ENCODE measurements at places on chromosomes 5 and 9. TPM values are rescaled to one million over a fixed set of nuclear protein-coding genes. Genes with fewer than 3 reads are reported as not detected.

- no peak overlapping the region for H3K27ac ChIP-seq
- no peak for DNase-seq
- H3K4me1 ChIP-seq: no peaks in the 10 kb centered on the region
- no peak overlapping the region for H3K4me3 ChIP-seq
- no peaks in the 10 kb centered on the region for H3K36me3 ChIP-seq
Observed at GRCh38 chr5:39106322-39106721, 32.1 kb upstream of the RICTOR start.

DNA sequence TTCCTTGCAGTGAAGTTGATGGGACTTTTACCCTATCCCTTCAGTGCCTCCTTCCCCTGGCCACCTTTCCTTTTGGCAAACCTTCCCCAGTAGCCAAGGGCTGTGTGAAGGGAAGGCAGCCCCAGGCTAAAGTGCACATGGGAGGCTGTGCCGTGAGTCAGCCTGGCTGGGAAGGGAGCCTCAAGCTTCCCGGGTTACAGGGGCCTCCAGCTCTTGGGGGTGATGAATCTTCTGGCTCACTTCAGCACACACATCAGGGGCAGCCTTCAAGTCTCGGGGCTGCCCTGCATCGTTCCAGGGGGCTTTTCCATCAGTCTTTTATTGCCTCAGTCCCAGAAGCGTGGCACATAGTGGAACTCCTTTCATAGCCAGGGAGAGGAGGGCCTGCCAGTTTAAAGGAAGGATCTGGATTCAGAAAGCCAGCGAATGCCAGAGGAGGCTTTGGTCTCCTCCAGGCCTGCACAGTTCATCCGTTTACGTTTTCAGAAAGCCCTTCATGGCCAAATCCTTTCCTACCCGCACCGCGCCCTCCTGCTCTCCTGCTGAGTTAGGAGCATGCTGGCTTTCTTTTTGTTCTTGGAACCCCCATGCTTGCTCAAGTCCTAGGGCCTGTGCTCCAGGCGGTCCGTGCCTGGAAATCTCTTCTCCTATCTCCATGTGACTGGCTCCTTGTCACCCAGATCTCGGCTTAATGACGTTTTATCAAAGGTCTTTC, 134.8 kb upstream of the KLF4 start:
- H3K4me1 ChIP-seq: peaks cover 6% of the 10 kb centered on the region
- no peak overlapping the region for H3K4me3 ChIP-seq
- H3K36me3 ChIP-seq: no peaks in the 10 kb centered on the region

GRCh38 chr9:36346569-36346968, 53.5 kb downstream of the RNF38 start:
- no peak overlapping the region for H3K4me3 ChIP-seq
- no peak for DNase-seq
- no peak overlapping the region for H3K27ac ChIP-seq
- peaks cover 36% of the 10 kb centered on the region for H3K36me3 ChIP-seq

DNA sequence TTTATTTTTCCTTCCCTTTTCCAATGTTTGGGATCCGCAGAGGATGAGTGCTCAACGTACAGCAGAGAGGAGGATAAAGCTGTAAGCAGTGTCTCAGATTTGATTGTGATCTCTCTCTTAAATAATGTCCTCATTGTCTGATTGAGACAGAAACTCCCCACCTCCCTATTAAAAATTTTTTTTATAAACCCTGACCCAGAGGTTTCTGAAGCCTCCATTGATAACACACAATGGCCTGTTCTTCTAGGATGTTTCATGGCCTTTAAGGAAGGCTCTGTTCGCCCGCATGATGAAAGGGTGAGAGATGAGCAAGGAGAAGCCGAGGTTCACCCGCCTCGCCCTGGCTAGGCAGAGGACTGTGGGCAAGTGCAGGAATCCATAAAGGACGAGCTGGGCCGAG, 138.2 kb upstream of the GAS1 start:
- no peaks in the 10 kb centered on the region for H3K36me3 ChIP-seq
- H3K27ac ChIP-seq: no peak overlapping the region
- DNase-seq: no peak

Gene LCN1
- total RNA-seq: not detected

Gene NCS1
- 4.3 TPM for total RNA-seq

Gene CFAP77
- not detected for total RNA-seq

Gene C9orf50
- not detected for total RNA-seq

Gene IQGAP2
- total RNA-seq: 49.5 TPM

- H3K36me3 ChIP-seq: no peaks in the 10 kb centered on the region
- no peak overlapping the region for H3K4me3 ChIP-seq
- DNase-seq: no peak
- no peaks in the 10 kb centered on the region for H3K27me3 ChIP-seq
- no peaks in the 10 kb centered on the region for H3K4me1 ChIP-seq
- no peak overlapping the region for H3K27ac ChIP-seq
Observed at GRCh38 chr9:75691408-75691807, 199.1 kb upstream of the PCSK5 start.

GRCh38 chr5:135576075-135576599, 2.7 kb downstream of the CXCL14 start:
- H3K36me3 ChIP-seq: no peaks in the 10 kb centered on the region
- no peak for DNase-seq
- no peaks in the 10 kb centered on the region for H3K4me1 ChIP-seq
- no peak overlapping the region for H3K27ac ChIP-seq
- H3K27me3 ChIP-seq: peaks cover 5% of the 10 kb centered on the region
- H3K4me3 ChIP-seq: no peak overlapping the region

GRCh38 chr5:25090854-25091253, 446.1 kb upstream of the CDH10 start:
- no peak overlapping the region for H3K27ac ChIP-seq
- H3K27me3 ChIP-seq: no peaks in the 10 kb centered on the region
- no peak overlapping the region for H3K4me3 ChIP-seq
- no peaks in the 10 kb centered on the region for H3K4me1 ChIP-seq
- DNase-seq: no peak

- no peaks in the 10 kb centered on the region for H3K27me3 ChIP-seq
- H3K27ac ChIP-seq: no peak overlapping the region
- no peak overlapping the region for H3K4me3 ChIP-seq
- no peaks in the 10 kb centered on the region for H3K4me1 ChIP-seq
- DNase-seq: no peak
- H3K36me3 ChIP-seq: no peaks in the 10 kb centered on the region
Observed at GRCh38 chr9:17863213-17863883, 284.5 kb downstream of the SH3GL2 start.

GRCh38 chr5:150256410-150257064, 33.0 kb downstream of the CAMK2A start:
- H3K4me3 ChIP-seq: no peak overlapping the region
- no peaks in the 10 kb centered on the region for H3K4me1 ChIP-seq
- peak; percentile 45 for DNase-seq
- H3K36me3 ChIP-seq: no peaks in the 10 kb centered on the region
- no peak overlapping the region for H3K27ac ChIP-seq

DNA sequence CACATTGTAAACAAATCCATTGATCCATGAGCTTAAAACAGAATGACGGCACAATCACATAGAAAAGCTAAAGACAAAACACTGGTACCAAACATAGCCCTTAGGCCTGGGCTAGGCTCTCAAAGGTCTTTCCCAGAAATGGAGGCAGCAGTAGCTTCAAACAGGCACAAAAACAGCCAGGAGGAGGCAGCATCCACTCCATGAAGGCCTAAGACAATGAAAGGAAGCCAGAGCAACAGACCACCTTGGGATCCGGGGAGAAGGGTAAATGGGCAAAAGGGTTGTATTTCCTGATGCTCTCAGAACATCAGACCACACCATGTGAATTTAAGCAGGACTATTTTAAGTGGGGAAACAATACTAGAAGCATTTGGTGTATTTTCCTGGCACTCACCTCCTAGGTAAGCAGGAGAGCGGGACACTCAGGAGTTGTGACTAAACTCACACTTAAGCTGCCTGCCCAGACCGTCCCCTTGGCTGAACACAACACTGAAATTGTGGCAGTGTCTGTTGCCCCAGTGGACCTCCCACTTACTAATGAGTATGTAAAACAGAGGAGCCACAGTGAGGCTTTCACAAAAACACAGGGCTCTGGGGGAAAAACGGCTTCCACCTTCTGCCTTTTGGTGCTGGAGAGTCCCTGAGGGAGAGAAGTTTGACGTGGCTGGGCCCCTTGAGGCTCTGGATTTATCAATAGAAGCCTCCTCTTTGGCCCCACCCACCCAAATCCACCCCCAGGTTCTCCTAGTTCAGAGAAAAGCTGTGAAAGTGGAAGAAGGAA, 11.9 kb downstream of the GNPDA1 start:
- H3K4me3 ChIP-seq: no peak overlapping the region
- H3K27ac ChIP-seq: no peak overlapping the region
- H3K4me1 ChIP-seq: no peaks in the 10 kb centered on the region
- no peak for DNase-seq
- H3K36me3 ChIP-seq: peaks cover 11% of the 10 kb centered on the region
- H3K27me3 ChIP-seq: no peaks in the 10 kb centered on the region

- no peak overlapping the region for H3K4me3 ChIP-seq
- H3K36me3 ChIP-seq: no peaks in the 10 kb centered on the region
- H3K27ac ChIP-seq: no peak overlapping the region
- no peaks in the 10 kb centered on the region for H3K4me1 ChIP-seq
- no peaks in the 10 kb centered on the region for H3K27me3 ChIP-seq
Observed at GRCh38 chr5:168786147-168786546, 207.0 kb upstream of the PANK3 start.

DNA sequence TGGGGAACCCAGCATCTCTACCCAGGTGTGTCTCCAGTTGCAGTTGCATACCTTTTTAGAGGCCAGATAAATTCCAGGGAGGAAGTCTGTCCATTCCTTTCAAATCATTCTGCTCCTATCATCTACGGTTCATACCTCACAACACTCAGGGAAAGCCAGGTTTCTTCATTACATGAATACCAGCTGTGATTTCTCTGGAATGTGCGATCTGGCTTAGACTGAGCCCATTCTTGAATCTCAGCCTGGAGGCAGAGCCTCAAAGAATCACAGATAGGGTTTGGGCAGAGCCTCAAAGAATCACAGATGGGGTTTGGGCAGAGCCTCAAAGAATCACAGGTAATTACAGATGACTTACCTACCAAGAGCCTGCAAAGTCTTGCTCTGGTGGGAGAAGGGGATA, 7.2 kb downstream of the P4HA2 start:
- no peaks in the 10 kb centered on the region for H3K36me3 ChIP-seq
- H3K4me1 ChIP-seq: peaks cover 71% of the 10 kb centered on the region
- no peak overlapping the region for H3K4me3 ChIP-seq
- no peak overlapping the region for H3K27ac ChIP-seq

- DNase-seq: no peak
- no peaks in the 10 kb centered on the region for H3K36me3 ChIP-seq
- H3K27me3 ChIP-seq: no peaks in the 10 kb centered on the region
- no peak overlapping the region for H3K27ac ChIP-seq
Observed at GRCh38 chr5:56244627-56245026, 11.5 kb upstream of the ANKRD55 start.

DNA sequence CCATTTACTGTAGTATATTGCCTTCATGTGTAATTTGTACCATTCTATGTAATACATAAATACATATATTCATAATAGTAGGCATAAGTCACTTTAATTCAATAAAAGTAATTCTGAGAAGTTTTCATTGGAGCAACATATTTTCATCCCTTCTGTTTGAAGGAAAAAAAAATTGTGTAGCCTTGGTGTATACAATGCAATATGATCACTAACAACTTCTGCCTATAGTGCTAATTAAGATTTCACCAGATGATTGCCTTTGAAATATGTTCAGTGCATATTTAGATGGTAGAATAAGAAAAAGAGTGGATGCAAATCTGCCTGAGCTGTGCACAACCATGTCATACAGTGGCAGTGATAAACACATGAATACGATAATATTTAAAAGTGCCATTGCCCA, 996.8 kb downstream of the EFNA5 start:
- no peak overlapping the region for H3K27ac ChIP-seq
- no peaks in the 10 kb centered on the region for H3K36me3 ChIP-seq
- no peaks in the 10 kb centered on the region for H3K27me3 ChIP-seq
- no peaks in the 10 kb centered on the region for H3K4me1 ChIP-seq
- H3K4me3 ChIP-seq: no peak overlapping the region

Gene C9
- not detected for total RNA-seq

DNA sequence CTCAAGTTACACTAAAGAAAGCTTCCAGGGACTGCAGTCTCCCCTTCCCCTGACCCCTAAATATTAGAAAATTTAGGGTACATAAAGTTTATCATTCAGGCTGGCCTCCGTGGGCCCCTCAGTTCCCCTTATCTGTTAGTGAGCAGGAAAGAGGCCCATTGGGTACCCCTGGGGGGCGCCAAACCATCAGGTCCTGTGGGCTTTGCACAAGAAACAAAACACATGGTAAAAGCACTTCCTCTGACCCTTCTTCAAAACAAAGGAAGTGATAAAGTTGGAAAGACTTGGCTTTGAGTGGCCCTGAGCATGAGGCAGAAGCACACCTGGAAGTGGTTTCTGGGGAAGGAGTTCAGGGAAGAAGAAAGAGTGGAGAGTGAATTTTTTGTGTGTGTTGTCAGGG, 213.0 kb downstream of the SMARCA2 start:
- no peaks in the 10 kb centered on the region for H3K36me3 ChIP-seq
- no peak overlapping the region for H3K4me3 ChIP-seq

DNA sequence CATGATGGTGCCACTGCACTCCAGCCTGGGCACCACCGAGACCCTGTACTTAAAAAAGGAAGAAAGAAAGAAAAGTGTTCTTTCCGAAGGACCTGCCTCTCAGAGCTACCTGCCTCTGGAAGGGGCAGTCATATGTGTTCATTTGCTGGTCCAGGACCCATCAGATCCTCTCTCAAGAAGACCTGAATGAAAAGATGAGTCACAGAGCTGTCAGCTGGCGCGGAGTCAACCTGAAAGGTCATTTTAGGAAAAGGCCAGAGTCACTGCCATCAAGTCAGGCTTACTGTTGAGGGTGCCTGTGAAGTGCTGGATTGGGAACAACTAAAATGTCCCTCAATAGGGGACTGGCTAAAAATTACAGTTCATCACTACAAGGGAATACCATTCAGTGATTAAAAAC, 14.9 kb upstream of the HRH2 start:
- no peaks in the 10 kb centered on the region for H3K4me1 ChIP-seq
- H3K4me3 ChIP-seq: no peak overlapping the region
- no peaks in the 10 kb centered on the region for H3K27me3 ChIP-seq

Gene PPP3R2
- total RNA-seq: not detected

GRCh38 chr9:2414465-2414864, 207.1 kb upstream of the VLDLR start:
- H3K4me1 ChIP-seq: peaks cover 41% of the 10 kb centered on the region
- H3K27me3 ChIP-seq: no peaks in the 10 kb centered on the region
- no peaks in the 10 kb centered on the region for H3K36me3 ChIP-seq

GRCh38 chr5:163658702-163659567, 153.5 kb downstream of the MAT2B start:
- DNase-seq: peak; percentile 32
- H3K4me1 ChIP-seq: no peaks in the 10 kb centered on the region
- no peak overlapping the region for H3K27ac ChIP-seq
- no peak overlapping the region for H3K4me3 ChIP-seq
- H3K27me3 ChIP-seq: no peaks in the 10 kb centered on the region

Gene SHOC1
- not detected for total RNA-seq

Gene CCDC152
- total RNA-seq: 1.3 TPM

- H3K27me3 ChIP-seq: no peaks in the 10 kb centered on the region
- H3K36me3 ChIP-seq: peaks cover 3% of the 10 kb centered on the region
- peak overlapping the region; percentile 77 for H3K27ac ChIP-seq
- DNase-seq: peak; percentile 59
- no peak overlapping the region for H3K4me3 ChIP-seq
- H3K4me1 ChIP-seq: peaks cover 11% of the 10 kb centered on the region
Observed at GRCh38 chr5:14373685-14374084, 207.9 kb upstream of the OTULINL start.

Gene BSPRY
- total RNA-seq: 27.0 TPM
